Esophagus muscularis mucosa (tissue), 4 donors: ENCODE measurements at places on chromosomes 3 and 15. TPM values are rescaled to one million over a fixed set of nuclear protein-coding genes. Genes with fewer than 3 reads are reported as not detected.

DNA sequence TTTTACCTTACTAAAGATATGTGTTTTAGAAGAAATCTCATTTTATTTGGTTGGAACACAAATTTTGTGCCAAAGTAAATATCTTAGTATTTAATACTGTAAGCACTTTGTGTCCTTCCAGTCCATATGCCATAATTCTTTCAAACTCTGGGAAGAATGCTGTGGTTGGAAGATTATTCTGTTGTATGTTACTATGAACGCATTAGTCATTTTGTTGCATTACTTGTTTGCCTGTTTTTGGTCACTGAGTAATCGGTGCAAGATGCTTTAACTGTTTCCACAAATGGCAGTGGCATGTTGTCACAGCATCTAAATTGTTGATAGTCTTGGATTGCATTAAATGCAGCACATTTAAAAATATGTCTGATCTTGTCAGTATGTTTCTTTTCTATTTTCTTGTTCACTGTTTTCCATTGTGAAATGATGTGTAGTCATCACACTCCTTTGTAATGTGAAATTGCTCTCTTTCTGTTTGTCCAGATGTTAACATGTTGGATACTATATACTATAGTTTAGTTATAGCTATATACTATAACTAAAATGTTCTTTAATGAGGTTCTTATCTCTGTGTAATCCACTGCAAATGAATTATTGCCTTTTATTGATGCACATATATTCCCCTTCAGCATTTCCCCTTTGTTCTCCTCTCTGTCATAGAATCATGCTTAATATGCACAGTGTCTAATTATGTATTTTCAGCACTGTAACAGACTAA, 89.9 kb upstream of the FLNB start:
- no peak for DNase-seq

DNA sequence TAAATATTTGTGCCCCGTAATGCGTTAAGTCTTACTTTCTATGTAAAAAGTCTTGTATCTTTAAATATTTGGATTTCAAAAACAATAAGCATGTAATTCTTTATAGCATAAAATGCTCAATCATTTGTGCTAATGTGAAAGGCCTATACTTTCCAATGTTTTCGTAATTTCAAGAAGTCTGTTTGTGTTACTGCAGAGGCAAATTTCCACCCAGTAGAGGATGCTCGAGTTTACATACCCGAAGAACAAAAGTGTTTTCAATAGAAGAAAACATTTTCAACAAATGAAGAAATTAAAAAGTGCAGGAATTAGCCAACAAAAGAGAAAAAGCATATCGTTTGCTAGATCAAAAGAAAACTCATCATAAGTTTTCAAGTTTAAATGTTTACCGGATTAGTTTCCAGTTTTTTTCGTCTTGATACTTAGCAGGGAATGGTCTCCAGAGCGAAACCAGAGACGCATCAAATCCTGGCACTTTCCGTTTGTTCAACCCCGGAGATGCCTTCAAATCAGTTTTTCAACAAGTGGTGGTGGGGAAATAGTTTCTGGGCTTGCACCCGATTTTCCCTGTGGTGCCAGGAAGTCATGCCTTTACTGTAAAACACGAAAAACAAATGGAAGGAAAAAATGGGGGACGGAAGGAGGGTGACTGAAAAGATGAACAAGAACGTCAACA, 1.0 kb downstream of the CGGBP1 start:
- no peak for DNase-seq

- DNase-seq, result no peak
Measured at GRCh38 chr3:123084192-123084591, 17.4 kb downstream of the PDIA5 start.

DNA sequence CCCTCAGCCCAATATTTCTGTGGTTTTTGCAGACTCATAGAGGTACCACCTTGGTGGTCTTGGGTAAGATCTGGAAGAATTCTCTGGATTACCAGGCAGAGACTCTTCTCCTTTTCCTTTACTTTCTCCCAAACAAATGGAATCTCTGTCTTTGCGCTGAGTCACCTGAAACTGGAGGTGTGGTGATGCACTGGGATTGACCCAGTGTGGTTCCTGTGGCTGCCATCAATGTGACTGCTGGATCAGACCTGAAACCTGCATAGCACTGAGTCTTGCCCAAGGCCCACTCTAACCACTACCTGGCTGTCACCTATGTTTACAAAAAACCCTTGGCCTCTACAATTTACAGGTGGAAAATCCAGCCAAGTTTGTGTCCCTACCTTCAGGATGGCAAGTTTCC, 295.3 kb downstream of the RBMS3 start:
- DNase-seq, result no peak

- no peak for DNase-seq
Measured at GRCh38 chr3:51578238-51578637, 39.7 kb downstream of the RAD54L2 start.

DNA sequence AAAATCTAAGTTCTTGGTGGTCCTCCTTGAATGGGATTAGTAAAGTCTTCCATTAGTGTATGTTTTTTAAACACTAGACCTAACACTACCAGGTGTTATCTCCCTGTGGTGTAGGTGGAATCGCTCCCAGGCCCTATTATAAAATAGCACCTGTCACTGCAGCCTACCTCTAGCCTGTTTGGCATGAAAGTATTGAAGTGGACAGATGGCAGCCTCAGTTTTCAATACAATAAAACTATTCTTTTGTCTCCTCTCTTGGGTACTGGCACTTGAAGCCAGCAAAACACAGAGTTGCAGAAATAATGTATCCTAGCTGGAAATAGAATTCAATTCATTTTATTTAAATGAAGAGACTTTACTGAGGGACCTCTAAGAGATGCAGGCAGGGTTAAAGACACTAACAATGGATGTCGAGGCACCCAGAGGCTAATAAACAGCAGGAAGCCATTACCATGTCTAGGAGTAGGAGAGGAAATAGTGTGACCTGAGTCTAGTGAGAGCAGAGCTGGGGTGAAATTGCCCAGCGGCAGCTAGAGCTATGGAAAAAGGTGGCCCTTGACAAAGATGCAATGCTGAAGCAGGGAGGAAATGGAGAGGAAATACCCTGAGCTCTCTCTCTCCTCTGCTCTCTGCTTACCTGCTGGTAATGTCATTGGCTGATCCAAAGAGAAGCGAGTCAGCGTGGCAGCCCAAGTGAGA, 49.1 kb upstream of the TMEM158 start:
- DNase-seq, result no peak

ACKR4 gene
- 2.2 TPM for total RNA-seq

EBLN2 gene
- 2.1 TPM for total RNA-seq

SLCO2A1 gene
- total RNA-seq, result 8.3 TPM

PRR23B gene
- not detected for total RNA-seq
